Suppressor macrophage (primary cell): ENCODE measurements at places on chromosomes 1 and 21.
A peak's percentile ranks its signal among the peaks of the same experiment; 100 is the strongest.

DNA sequence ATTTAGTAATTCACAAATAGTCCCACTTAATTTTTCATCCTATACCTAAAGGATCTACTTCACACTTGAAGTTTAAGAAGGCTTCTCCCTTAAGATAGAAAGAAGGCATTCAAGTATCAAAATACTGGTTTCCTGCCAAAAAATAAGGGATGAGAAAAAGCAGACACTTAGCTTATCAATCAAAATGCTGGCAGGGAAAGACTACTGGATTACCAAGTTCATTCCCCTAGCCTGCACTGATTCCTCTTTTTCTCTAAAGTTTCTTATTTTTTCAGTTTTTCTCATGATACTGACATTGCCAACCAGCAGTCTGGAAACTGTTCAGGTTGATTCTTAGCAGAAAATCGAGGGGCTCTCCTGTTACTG lies 204.6 kb downstream of the GABPA start:
- DNase-seq, result no peak

- no peak for DNase-seq
These were observed 7.9 kb downstream of the ALX3 start for GRCh38 chr1:110062612-110063011.

- DNase-seq, result no peak
These were observed 3.5 kb downstream of the GCLM start for GRCh38 chr1:93905734-93906133.

DNA sequence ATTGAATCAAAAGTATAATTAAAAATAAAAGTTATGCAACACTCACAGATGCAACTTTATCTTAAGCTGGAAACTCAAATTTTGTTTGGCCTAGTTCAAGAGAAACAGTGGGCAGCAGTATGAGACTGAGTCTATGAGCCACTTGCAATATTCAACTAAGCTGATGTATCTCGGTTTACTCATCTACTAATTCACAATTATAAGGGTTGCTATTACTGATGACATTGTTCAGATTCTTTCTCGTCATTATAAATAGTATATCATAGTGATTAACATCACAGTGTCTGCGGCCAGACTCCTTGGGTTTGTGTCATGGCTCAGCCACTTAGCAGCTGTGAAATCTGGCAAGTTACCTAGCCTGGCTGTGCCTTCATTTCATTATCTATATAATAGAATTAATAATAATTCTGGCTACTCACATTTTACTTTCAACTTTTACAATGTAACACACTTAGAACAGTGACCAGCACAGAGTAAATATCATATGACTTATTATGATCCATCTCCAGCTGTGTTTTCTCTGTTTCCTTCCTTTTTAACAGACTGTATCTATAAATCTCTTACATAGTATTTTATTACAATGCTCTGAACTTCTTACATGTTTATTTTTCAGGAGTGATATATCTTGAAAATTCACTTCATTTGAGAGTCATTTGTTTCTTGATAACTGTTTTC lies 194.3 kb upstream of the RGS18 start:
- no peak for DNase-seq

- no peak for DNase-seq
These were observed 675.5 kb upstream of the CXADR start for GRCh38 chr21:16837321-16837720.

- DNase-seq, result no peak
These were observed 29.4 kb upstream of the CSF1 start for GRCh38 chr1:109880971-109881894.

DNA sequence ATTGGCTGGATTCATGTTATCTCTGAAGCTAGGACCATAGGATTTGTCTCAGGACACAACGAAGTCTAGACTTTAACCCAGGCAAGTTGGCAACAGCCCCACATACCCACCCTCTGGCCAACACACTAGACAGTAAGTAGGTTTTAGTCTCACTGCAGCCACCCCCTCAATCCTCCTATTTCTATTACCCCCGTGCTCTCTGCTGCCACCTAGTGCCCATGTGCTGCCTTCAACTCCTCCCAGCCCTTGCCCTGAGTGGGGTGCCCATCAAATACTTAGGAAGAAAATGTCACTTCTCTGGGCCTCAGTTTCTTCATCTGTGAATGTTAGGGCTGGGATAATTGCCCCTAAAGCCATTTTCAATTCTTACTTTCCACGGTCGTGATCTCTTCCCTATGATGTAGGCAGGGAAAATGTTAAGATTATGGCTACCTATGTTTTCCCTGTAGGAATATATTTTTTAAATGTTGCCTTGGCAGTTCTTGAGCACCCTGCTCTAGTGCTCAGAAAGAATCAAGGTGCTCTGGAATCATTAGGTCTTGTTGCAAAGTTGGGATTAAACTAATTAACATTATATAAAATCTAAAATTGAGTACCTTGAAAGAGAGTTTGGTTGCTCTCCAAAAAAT lies 213.0 kb downstream of the LMX1A start:
- DNase-seq, result peak; percentile 67

- DNase-seq, result no peak
These were observed 30.6 kb downstream of the COL6A1 start for GRCh38 chr21:46012154-46012553.

GRCh38 chr1:211127166-211127565 lies 6.8 kb downstream of the KCNH1 start:
- no peak for DNase-seq

GRCh38 chr1:18149027-18149641 lies 41.5 kb downstream of the IGSF21 start:
- DNase-seq, result no peak

DNA sequence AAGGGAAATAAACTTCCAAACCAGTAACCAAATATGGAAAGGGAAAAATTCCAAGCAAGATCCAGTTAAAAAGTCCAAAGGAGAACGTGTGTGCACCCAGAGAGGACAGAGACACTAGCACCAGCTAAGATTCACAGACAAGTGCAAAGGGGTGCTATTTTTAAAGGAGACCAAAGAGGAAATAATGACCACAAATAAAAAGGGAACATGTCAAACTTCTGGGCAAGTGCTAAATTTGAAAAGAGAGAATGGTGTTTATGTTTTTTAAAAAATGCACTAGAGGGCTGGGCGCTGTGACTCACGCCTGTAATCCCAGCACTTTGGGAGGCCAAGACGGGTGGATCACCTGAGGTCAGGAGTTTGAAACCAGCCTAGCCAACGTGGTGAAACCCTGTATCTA lies 8.6 kb downstream of the JAM2 start:
- peak; percentile 63 for DNase-seq

DNA sequence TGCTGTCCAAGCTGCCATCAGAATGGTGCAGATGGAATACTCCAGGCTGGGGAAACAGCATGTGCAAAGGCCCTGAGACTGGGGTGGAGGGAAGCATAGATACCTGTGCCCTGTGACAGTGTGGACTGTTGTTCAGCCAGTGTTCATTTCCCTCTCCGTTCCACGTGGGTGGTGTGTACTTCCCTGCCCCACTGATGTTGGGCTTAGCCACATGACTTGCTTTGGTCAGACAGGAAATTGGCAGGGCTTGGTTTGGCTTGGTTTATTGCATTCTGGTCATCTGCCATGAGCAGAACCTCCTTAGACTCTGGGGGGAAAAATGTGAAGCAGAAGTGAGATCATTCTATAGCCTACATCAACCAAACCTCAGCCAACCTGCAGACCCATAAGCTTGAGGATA lies 102.4 kb upstream of the IGSF21 start:
- peak; percentile 5 for DNase-seq

DNA sequence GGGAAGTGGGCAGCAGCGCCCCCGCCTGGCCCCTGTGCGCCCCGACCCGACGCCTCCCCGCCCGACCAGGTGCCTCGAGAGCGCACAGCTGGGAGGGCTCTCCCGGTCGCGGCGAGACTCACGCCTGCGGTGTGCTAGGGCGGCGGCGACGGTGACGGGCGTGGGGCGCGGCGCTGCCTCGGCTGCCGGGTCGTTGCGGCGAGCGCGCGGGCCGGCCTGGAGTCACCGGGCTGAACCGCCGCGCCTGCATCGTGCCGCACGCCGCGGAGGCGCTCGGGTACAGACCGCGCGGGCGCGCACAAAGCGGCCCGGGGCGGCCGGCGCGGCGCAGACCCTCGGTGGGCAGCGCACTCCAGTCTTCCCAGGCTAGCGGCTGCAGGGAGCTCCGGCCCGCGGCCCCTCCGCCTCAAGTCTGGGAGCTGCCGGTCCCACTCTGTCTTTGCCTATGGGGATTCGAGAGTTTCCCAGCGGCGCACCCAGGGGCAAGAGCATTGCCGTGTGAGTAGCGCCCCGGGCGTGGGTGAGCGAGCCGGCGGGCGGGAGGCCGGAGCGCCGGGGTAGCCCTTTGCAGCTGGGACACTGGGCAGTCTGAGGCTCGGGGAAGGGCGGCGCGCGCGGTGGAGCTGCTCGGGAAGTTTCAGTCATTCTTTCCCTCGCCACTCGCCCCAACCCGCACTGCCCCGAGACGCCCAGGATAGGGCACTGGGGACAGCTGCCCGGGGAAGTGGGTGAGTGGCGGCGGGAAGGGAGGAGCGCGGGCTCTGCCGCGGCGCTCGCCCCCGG lies at the start of gene SLC35F3:
TSS of gene SLC35F3 (plus strand) at position 44 of the 783 bp plus-strand sequence.
- DNase-seq, result no peak

DNA sequence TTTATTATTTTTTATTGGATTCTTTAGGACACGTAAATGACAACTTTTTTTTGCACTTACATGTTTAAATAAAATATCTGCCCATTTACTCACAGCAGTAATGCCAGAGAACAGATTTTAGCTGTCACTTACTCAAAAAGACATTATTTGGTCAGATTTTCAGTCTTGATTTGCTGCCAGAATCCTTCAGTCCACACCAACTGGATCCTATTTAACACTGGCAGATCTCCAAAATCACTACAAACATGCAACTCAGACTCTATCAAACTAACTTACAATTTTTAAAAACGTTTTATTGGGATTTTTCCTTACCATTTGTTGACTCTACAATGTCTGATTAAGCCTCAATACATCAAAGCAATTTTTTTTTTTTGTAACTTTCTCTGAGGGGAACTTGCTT lies 11.1 kb downstream of the ATP6V1G3 start:
- no peak for DNase-seq

DNA sequence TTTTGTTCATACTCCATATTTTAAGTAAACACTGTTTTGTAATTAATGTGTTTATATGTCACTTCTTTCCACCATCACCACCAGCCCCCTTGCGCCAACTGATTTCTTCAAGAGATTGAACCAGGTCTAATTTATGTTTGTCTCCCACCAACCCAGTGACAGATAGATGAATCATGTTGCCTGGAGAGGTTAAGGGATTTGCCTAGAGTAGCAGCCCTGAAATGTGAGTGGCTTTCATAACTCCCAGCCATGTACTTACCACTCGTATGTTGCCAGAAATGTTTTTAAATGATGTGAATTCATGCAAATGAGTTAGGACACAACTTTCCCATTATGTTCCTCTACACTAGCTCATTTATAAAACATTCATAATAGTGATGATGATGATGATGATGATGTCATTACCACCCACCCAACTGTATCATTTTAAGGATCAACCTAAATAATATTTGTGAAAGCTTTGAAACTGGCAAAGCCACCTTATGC lies 86.9 kb downstream of the LRRC8D start:
- no peak for DNase-seq

DNA sequence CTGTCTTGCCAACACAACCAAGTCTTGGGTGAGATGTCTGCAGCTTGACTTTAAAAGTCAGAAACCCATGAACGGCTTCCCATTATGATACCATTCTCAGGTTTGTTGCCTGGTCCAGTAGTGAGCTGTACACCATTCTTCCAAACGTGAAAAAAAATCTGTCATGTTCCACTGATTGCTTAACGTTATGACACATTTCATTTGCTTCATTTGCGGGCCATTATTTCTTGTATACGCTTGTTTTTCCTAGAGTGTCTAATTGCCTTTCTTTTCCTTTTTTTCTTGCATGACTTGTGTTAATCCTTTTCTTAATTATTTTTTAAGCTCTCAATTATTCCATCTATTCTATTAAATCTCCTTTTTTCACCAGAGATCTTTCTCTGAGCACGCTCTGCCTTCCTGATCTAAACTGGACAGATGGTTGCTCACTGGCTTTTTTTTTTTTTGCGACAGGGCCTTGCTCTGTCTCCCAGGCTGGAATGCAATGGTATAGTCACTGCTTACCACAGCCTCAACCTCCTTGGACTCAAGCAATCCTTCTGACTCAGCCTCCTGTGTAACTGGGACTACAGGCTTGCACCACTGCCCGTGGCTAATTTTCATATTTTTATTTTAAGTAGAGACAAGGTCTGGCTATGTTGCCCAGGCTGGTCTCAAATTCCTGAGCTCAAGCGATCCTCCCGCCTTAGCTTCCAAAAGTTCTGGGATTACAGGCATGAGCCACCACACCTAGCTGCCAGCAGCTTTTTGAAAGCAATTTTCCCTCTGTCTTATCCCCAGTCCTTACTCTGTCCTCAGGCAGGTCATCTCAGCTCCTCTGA lies 31.7 kb upstream of the CAMTA1 start:
- DNase-seq, result peak; percentile 11

GRCh38 chr1:182699393-182700350 lies 15.3 kb upstream of the RGS8 start:
- no peak for DNase-seq

DNA sequence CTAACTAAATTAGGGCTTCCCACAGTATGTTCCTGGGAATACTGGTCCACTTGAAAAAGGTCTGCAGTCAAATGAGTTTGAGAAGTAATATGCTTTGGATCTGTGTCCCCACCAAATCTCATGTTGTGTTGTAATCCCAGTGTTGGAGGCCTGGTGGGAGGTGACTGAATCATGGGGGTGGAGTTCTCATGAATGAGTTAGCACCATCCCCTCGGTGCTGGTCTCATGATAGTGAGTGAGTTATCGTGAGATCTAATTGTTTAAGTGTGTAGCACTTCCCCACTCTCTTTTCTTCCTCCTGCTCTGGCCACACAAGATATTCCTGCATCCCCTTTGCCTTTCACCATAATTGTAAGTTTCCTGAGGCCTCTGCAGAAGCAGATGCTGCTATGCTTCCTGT lies 16.9 kb upstream of the DMRTB1 start:
- DNase-seq, result peak; percentile 85
